NCI-H1105 treated with DMSO at 0.1 percent for 48 hours (cell line): ENCODE measurements at places on chromosomes 7 and 10.

DNA sequence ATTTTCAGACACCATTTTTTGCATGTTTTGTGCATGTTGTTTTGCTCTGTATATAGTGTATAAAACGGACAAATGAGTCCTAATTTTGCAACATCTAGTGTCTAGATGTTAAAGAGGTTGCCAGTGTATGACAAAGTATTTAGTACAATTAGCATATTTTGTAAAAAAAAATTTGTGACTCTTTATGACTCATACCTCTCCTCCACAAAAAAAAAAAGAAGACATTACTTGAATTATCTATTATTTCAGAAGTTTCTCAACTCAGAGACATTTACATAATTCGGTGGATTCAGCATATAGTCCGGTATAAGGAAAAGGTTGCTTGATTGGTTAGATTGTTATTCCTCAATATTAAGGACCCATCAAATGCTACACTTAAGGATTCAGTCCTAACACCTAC lies 26.0 kb downstream of the NUP42 start:
- no peak for DNase-seq

DNA sequence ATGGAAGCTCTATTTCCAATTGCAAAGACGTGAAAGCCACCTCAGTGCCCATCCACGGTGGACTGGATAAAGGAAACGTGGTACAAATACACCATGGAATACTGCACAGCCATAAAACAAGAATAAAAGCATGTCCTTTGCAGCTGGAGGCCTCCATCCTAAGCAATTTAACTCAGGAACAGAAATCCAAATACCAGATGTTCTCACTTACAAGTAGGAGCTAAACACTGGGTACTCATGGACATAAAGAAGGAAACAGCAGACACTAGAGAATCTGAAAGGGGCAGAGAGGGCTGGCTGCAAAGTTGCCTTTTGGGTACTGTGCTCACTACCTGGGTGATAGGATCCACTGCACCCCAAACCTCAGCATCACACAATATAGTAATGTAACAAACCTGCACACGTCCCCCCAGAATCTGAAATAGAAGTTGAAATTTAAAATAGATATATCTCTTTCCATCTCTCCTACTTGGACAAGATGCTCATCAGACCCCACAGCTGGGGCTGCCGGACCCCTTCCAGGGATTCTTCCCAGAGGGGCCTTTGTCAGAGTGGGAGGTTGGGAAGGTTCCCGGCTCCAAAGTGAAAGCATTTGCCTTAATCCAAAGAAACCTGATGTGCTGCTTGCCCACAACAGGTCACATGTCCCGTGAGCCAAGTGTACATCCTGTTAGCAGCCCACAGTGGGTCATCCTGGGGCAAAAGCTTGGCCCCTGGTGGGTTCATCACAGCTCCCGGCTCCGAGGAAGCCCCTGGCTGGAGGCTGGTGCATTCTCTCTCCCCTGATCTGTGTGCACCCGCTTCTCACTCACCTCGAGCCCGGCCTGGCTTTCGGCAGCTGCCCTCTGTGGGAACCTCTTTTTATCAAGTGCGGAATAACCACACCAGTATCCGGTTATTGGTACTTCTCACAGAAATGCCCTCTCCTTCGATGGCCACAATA lies 172.3 kb upstream of the PPP2R2D start:
- no peak for DNase-seq

GRCh38 chr7:30240106-30240800 lies 44.1 kb upstream of the ZNRF2 start:
- no peak for DNase-seq

GRCh38 chr7:1993776-1994740 lies 238.7 kb downstream of the MAD1L1 start:
- DNase-seq: no peak

- DNase-seq: no peak
Measured at GRCh38 chr10:86500846-86501245, 20.7 kb downstream of the WAPL start.

DNA sequence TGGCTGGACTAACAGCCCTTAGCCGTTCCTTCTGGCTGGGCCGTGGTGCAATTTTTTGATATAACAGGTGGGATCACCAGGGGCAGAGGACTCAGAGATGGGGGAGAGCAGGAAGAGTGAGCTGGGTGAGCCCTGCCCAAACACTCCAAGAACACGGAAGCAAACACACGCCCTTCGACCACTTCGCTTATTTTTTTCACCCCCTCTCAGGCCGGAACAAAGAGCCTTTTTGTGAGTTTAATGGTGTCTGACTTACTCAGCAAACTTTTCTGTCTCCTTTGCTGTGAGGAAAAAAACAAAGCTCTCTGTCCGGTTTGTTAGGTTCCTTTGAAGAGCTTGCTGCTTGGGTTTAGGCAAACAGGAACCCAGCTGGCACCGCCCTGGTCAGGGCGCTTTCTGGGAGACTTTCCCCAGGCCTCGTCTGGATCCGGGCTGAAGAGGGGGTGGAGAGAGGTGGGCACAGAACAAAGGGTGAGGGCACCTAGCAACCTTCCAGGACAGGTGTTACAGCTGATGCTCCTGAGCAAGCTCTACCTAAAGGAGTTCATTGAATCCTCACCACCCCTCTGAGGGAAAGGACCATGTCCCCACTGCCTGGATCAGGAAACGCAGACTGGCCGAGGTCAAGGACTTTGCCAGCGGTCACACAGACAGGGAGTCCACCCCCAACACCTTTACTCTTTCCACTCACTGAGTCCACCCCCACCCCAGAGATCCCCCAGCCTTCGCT lies 23.3 kb downstream of the CALML3 start:
- DNase-seq: peak; percentile 15

DNA sequence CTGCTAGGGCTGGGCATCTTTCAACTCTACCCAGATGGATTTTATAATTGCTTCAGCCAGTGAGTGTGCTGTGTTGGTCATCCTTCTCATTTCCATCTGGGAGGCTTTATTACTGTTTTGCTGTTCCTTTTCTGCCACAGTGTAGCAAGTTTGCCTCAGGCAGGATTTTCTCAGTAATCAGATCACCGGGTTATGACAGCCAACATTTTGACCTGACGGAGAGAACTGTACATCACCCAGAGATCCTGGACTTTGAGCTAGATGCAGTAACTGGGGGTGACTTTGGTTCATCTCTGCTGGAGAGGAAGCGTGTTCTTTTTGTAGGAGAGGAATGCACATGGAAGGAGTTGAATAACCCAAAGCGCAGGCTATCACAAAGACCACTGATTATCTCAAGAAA lies 111.8 kb upstream of the AGR3 start:
- DNase-seq: no peak

DNA sequence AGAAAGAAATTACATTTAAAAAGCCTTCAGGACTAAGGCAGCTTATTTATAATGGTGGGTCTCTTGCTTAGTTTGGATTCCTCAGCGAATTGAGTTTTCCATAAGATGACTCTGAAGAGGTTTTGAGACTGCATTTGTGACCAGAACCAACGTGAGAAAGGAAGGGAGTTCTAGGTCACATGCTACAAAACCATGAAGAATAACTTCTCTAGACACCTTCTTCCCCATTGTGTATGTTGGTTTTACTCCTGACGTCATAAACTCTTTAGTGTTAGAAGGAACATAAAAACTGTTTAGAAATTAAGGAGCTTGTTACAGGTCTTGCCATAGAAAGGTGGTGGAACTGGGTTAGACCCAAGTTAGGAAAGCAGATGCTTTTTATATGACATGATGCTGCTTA lies 11.1 kb downstream of the PTPN12 start:
- DNase-seq: no peak

DNA sequence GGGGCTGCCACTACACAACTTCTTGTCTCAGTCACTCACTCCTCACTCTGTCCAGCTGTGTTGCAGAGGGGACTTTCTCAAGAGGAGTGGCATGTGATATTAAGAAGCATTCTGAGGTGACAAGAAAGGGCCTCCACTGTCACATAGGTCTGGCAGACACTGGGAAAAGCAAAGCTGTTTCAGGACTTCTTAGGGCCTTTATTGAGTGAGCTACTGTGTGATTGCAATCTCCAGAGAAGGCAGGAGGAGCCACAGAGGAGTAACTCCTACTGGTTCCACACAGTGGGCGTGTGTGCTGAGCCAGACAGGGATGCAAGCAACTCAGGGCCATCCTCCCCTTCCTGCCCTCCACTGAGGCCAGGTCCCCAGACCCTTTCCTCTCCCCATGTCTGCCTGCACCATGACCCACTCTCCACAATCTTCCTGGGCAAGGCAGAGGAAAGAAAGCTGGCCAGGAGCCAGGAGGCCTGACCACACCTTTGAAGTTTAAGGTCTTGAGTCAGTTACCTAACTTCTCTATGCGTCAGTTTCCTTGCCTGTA lies 262.0 kb upstream of the ZMIZ1 start:
- DNase-seq: no peak

- no peak for DNase-seq
Measured at GRCh38 chr10:35487336-35488034, 117.7 kb upstream of the GJD4 start.

- no peak for DNase-seq
Measured at GRCh38 chr10:112752288-112752687, 197.8 kb upstream of the TCF7L2 start.

DNA sequence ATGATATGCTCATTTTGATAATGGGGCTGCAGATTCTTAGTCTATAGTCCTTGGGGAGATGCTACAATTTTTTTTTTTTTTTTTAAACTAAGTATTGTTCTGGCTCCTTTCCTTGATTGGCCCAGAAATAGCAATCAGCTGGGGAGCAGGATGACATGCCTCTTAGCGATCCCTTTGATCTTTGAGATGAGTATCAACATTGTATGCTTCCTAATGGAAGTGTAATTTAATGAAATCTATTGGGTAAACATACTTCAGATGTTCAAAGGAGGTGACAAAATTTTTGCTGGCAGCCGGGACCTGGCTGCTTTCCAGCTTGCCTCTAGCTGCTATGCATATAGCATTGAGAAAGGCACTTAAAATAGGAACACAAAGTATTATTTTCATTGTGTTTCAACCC lies 43.5 kb downstream of the VTI1A start:
- DNase-seq: peak; percentile 95

GRCh38 chr7:138797715-138798320 lies at the start of the genes ATP6V0A4 and TMEM213:
TSS of gene ATP6V0A4 (minus strand) at chr7:138798196. CDS start at chr7:138771247, 26,949 bp downstream.
TSS of gene TMEM213 (plus strand) at chr7:138797994. CDS start at chr7:138798105, 111 bp downstream.
- DNase-seq: no peak

GRCh38 chr7:89264126-89264525 lies 468.6 kb upstream of the TEX47 start:
- no peak for DNase-seq

DNA sequence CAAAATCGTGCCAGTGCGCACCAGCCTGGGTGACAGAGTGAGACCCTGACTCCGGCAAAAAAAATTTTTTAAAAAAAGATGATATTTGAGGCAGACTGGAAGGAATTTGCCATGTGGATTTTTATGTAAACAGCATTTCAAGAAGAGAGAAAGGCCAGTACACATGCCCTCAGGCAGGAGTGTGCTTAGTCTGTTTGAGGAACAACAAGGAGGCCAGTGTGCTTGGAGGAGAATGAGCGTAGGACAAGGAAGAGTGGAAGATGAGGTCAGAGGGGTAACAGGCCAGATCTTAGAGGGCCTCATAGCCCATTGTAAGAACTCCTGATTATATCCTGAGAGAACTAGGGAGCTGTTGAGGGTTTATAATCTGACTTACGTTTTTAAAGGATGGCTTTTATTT lies 17.2 kb upstream of the STRIP2 start:
- no peak for DNase-seq

GRCh38 chr7:84177758-84178412 lies 16.7 kb downstream of the SEMA3A start:
- peak; percentile 90 for DNase-seq

DNA sequence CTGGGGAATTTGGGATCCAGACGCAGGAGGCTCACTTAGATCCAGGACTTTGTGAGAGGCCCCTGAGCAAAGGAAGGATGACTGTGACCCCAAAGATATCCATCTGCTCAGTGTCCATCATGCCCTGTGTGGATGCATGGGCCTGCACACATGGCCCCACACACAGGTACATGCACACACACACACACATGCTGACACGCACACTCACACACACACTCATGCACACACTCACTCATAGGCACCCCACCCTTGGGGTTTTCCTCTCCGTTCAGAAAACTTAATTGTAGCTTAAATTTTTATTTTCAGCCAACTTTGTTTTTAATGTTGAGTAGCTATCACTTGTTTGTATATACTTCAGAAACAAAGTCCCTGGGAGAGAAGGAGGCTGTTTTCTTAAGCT lies 93.6 kb upstream of the PPIF start:
- no peak for DNase-seq

- DNase-seq: no peak
Measured at GRCh38 chr10:120949609-120950031, 98.5 kb downstream of the WDR11 start.

GRCh38 chr10:31350891-31351290 lies 31.9 kb downstream of the ZEB1 start:
- no peak for DNase-seq

DNA sequence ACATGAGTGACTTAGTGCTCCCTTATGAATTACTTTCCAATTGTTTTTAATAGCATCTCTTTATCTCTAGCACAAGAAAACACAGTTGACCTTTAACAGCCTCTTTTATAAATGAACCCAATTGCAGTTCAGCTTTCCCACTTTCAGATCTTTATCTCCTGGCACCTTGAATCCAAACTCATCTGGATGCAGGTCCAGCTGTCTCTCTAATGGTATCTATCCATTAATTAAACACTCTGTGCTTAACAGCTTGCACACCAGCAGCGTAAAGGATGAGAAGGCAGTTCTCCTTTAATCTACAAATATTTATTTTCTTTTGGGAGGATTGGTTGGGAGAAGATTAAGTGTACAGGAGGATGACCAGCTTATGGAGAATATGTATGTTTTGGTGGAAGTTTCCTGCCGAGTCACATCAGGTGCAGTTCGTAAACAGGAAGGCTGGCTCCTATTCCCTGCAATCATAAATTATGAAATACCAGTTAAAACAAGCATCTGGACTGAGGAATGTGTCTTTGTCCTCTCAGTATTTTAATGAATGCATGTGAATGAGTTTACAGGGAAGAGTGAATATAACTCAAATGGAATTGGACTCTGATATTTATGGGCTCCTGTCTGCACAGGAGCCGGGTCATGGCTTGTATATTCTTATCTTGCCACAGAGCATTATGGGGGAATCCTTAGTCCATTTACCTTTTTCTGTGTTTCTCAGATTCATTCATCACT lies 232.7 kb downstream of the PHF14 start:
- DNase-seq: peak; percentile 58
